PC-9 (cell line): ENCODE measurements at places on chromosomes 6 and 20. TPM values are rescaled to one million over a fixed set of nuclear protein-coding genes. Genes with fewer than 3 reads are reported as not detected.

DNA sequence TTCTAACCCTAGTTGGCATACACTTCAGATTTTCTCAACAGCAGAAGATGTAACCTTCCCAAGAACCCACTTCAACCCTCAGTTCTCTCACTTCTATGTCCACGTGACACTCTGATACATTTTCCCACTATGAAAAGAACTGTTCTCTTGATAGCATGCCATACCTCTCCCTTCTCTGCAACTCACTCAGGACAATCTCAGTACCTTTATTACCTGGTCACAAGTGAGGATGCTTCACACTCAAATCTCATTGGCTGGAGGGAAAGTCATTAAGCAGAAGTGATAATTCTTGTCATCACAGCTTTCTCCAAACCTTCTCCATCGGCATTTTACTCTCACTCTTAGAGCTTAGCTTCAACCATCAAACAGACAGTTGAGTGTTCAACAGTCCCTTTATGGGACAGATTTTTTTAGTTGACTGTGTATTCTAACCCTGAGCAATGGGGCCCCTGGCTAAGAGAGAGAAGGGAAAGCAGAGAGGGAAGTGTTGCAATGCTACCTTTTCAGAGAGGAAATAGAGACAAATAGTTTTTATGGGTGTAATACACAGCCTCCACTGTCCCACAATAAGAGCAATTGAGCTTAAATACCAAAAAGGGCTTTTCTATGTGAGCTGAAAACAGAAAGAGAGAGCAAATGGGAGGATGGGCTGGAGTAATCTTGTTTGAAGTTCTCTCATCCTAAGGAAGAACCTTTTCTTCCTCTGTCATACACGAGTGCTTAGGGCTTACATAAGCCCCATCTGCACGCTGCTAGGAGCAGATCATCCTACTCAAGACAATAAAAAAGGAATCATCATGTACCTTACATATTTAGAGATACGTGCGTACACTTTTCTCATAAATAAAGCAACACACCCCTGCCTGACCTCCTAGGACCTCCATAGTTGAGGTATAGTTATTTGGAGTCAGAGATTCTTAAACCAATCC lies 16.0 kb downstream of the HLA-DPA1 start:
- DNase-seq = no peak

Gene FAM83B
- total RNA-seq = 10.1 and 15.6 TPM in 2 replicates

GRCh38 chr20:57309544-57310115 lies 20.0 kb upstream of the SPO11 start:
- no peak for DNase-seq

Gene GMNN
- 53.1 and 54.8 TPM in 2 replicates for total RNA-seq

Gene SLC22A16
- total RNA-seq = not detected in 2 replicates
